ENCODE measurements at places on chromosomes 2 and 18.
A peak's percentile ranks its signal among the peaks of the same experiment; 100 is the strongest.

DNA sequence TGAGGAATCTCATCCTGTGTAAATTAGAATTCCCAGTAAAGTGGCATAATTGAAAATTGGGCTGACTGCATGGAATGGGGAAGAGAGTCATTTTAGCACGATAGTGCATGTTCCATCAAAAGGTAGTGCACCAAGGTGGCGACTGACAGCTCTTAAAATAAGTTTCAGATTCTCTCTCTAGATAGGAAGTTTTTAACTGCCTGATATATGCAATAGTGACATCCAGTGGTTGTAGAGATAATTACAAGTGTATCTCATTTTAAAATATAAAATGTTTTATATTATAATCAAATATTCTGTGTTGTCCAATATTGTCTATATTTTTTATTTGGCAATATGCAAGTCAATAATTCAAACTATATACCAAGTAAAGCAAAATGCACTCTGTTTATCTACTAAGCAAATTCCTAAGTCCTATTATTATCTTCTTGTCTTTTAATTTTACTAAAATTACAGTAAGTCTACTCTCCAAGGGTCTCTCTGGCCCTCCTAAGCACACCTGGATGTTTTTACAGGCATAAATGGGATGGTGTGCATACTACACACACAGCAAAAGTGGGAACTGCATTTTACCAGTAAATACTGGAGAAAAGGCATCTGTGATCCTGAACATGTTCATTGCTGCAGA is 397.7 kb upstream of the HNRNPA3 start:
- no peak for DNase-seq

GRCh38 chr18:70700496-70700895 is 411.7 kb downstream of the SOCS6 start:
- no peak for DNase-seq

DNA sequence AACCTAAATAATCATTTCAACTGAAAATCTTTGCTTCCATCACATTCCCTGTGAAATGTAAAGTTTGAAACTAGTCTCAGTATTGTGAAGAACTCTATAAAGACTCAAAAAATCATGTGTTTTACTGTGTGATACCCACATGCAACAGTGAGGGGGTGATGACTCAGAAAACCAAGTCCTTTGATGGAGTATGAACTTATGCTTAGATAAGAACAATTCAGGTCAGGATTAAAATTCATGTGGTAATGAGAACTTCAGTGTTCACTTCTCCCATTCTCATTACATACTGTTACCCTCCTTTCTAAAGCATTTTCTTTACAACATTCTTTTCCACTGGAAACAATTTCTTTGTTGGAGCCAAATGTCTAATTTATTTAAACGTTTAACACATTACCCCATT is 360.2 kb downstream of the FSIP2 start:
- DNase-seq: no peak

- no peak for DNase-seq
Observed at GRCh38 chr2:153963256-153963655, 91.5 kb downstream of the GALNT13 start.

DNA sequence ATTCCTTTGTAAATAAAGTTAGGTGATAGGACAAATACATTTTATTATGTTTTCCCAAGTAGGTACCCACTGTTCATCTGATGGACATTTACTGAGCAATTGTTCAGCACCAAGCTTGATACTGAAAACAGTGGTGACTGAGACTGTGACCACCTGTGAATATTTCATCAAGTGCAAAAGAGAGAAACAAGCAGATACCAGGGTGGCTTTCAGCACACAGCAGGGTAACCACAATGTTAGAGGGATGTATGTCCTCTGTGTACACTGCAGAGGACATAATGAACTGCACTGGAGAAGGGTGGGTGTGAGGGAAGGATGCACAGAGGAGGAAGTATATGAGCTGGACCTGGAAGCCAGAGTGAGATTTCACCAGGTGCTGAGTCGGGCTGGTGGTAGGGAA is 411.8 kb downstream of the RAD51AP2 start:
- no peak for DNase-seq

GRCh38 chr2:28231110-28231631 is 161.5 kb upstream of the FOSL2 start:
- no peak for DNase-seq

GRCh38 chr2:156356014-156356754 is 23.7 kb upstream of the NR4A2 start:
- DNase-seq: no peak

DNA sequence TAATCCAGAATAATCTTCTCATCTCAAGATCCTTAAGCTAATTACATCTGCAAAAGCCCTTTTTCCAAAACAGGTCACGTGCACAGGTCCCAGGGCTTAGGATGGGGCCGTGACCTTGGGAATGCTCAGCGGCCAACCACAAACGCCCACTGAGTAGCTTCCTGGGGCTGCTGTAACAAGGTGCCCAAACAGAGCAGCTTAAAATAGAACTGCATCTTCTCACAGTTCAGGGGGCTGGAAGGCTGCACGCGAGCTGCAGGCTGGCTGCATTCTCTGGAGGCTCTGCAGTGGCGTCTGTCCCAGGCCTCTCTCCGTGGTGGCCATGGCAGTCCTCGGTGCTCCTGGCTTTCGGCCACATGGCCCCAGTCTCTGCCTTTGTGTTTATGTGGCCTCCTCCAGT is 31.9 kb downstream of the ADI1 start:
- DNase-seq: no peak

- no peak for DNase-seq
Observed at GRCh38 chr2:149330127-149331022, at the start of gene LYPD6. LYPD6 (plus strand) TSS chr2:149330587; CDS start chr2:149437709, 107,122 bp downstream.

GRCh38 chr18:37577051-37577611 is 11.5 kb upstream of the CELF4 start:
- DNase-seq: no peak

GRCh38 chr2:168552450-168552856 is 96.4 kb downstream of the CERS6 start:
- no peak for DNase-seq

- DNase-seq: no peak
Observed at GRCh38 chr18:35277633-35278032, 12.4 kb downstream of the ZSCAN30 start.

DNA sequence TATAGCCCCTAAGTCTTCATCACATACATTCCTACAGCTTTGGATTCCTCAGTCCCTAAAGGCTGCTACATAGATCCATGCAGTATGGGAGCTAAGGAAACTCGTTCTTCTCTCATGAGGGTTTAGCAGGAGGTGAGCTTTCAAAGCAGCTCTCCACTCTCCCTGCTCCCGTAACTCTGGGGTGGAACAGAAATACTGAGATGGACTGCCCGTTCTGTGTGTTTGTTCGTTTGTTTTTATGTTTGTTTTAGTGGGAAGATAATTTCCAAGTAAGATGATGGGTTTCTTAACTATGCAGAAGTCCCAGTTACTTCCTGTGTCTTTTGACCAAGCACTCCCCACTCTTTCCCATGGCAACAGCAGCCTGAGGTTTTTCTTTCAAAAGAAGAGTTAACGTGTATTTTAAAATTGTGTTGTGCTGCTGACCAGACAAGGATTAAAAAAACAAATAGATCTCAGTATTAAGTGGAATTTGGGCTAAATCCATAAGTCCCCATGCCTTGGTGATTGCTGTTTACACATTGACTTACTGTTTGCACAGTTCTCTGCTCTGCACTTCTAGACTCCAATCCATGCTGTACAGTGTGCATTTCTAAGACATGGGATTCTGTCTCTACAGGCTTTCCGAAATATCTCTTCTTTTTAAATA is 156.4 kb upstream of the SH3BP4 start:
- no peak for DNase-seq

- DNase-seq: no peak
Observed at GRCh38 chr2:62482558-62483352, 23.2 kb downstream of the TMEM17 start.

DNA sequence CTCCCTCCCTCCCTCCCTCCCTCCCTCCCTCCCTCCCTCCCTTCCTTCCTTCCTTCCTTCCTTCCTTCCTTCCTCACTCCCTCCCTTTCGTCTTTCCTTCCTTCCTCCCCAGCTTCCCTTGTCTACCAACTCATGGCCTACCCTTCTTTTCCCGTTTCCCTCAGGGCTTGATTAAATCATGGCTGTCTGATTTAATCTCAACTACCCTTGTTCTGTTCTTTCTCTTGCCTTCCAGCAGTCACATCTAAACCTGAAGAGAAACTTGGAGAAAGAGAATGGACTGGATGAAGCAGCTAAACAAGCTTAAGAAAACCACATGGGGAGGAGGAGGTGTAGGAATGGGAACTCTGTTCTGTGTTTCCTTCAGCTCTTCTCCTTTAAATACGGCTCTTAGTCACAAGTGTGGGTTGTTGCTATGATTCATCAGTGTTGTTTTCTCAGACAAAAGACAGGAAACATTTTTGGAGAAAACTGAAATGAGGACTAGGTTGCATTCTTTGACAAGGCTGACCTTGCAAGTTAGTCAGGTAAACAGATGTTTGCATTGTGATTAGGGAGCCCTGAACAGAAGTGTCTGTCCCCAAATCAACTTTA is 177.9 kb downstream of the LRRTM1 start:
- DNase-seq: peak; percentile 10

DNA sequence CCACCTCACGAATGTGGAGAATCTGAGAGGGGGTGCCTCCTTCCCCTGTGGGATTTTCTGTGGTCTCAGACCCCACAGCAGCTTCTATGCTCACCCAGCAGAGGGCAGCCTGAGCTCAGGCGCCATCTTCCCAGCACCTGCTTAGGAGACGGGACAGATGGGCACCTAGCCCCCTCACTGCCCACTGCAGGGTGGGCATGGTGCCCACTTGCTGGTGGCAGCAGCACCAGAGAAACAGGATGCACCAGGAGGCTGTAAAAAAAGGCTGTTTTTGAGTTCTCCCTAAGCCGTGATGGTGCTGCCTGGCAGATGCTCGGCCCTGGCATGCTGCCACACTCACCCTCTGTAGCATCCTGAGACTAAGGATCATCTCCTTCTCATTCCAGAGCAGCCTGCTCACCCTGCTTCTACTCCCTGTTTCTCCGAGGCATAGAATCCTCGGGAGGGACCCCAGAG is 19.1 kb upstream of the SLC20A1 start:
- no peak for DNase-seq

- no peak for DNase-seq
Observed at GRCh38 chr2:171393487-171393886, 40.3 kb downstream of the METTL8 start.

DNA sequence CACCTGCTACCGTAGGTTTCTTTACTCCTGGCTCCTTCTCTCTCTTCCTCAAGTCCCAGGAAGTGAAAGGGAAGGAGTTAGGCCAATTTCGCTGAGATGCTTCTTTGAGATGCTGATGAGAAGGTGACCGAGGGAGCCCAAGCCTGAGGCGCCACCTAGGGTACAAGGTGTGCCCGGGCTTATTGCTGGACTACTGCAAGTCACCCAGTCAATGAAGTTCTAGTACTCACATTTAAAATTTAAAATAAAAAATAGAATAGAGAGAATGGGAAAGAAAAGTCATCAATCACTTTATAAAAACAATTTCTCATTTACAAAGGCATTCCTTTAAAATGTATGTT is 45.3 kb downstream of the ACAA2 start:
- no peak for DNase-seq

- DNase-seq: no peak
Observed at GRCh38 chr18:23553887-23554286, 32.4 kb downstream of the NPC1 start.

GRCh38 chr2:211513446-211513845 is 957.0 kb downstream of the CPS1 start:
- DNase-seq: no peak

DNA sequence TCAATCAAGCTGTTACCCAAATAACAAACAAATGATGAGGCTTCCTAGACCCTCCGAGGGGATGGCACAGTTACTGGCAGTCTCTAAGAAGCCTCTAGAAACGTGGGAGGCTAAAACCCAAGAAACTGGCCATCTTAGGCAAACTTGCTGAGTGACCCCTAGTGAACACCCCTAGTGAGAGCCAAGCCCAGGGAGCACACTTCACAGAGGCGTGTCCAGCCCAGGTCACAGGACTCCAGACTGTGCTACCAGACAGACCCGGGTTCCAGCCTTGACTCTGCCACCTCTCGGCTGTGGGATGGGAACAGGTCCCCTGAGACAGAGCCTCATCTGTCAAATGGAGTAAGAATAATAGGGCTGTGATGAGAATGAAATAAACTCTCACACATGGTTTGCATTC is 83.5 kb upstream of the ASAP2 start:
- no peak for DNase-seq

Measured in AG04449 (cell line).